Naive thymus-derived CD8-positive, alpha-beta T cell (primary cell): ENCODE measurements at places on chromosomes 7 and 10. TPM values are rescaled to one million over a fixed set of nuclear protein-coding genes. Genes with fewer than 3 reads are reported as not detected.

The CHST15 gene
- not detected for polyA plus RNA-seq

The GCK gene
- 1.2 TPM for polyA plus RNA-seq

The SFXN4 gene
- polyA plus RNA-seq: 31.3 TPM

The NPTX2 gene
- not detected for polyA plus RNA-seq

The LIPK gene
- polyA plus RNA-seq: not detected

DNA sequence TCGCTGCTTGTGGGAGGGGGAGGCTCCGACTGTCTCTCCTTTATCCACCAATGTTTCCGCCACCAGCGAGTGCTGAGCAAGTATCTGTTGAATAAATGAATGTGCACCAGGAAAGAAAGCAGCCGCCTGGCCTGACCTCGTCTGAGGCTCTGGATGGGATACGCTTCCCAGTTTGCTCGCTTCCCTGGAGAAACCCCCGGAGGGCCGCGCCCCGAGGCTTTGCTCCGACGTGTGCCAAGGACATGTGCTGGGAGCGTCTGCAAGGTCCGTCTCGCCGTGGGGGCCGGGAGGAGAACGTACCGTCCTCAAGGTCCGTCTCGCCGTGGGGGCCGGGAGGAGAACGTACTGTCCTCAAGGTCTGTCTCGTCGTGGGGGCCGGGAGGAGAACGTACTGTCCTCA is 536.4 kb downstream of the DNAJB6 start:
- DNase-seq: no peak

DNA sequence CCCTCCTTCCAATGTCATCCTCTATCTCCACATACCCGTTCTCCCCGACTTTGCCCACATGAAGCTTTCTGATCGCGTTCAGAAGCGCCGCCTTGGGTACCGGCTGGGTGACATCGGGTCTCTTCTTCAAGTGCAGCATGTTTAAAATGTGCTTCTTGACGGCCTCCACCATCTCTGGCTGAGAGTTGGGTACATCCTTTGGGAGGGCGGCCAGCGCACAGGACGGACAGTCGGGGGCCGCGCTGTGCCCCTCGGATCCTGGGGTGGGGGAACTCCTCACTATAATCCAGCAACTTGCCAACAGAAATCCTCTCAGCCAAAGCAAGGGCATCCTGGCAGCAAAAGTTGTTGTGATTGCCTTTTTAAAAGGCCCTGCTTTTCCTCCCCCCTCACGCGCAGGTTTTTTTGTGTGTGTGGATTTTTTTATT is 2.8 kb downstream of the INHBA start:
- DNase-seq: no peak

DNA sequence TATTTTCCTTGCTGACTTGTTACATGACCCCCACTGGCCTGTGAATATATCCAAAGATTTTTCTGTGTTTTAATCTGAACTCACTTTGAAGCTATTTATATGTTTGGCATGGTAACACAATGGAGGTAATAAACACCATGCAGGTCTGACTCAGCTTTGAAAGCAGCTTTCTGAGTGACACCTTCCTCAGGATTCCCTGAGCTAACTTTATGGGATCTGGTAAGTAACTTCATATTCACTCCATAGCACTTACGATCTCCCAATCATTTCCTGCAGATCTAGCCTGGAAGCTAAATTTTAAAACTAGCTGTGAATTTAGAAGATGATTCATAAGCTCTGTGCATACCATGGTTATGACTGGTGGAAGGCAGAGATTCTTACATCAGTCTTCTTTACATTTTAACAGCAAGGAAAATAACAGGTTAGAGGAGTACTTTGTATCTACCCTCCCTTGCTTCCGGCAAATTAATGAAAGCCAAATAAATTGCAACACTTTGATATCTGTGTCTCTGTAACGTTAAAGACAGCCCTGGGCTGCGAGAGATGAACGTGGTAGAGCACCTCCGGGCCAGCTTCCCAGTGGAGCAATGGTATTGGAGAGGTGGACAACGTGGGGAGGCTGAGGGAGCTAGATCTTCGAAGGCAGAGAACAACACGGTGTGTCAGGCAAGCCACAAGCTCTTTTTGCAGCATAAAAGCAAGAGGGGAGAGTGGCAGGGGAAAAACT is 170.2 kb upstream of the KLF14 start:
- DNase-seq: no peak

DNA sequence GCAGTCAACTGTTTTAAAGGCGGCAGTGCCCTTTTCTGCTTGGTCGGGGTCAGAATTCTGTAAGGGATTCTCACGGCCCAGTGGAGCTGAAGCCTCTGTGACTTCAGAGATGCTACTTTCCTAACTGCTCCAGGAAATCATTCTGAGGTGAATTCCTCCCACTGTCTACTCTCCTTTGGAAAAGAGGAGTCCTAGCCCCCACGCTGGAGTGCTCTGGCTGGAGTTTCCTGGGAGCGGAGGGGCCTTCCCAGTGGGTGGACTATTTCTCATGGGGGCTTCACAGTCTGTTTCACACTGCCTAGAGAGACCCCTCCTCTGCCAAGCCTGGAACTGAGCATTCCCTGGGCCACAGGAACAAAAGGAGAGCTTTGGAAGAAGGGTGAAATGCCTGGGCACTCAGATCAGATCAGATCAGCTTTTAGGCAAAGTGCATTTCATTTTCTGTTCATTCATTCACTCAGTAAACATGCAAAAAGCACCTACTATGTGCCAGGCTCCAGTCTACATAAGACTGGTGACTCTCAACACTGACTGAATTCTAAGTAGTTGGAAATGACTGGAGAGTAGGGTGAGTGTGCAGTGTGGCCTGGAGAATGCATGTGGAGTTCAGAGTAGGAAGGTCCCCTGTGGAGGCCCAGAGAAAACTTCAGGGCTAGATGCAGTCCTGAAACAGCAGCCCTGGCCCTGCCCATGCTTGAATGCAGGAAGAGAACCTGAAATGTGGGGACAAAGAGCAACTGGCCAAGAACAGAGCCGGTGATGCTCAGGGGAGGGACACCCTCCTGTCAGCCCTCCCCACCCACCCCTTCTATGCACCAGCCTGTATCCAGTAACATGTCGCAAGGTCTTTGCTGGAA is 12.2 kb downstream of the ZNF488 start:
- no peak for DNase-seq

- DNase-seq: no peak
Observed at GRCh38 chr7:144780071-144780608, 55.7 kb downstream of the TPK1 start.

DNA sequence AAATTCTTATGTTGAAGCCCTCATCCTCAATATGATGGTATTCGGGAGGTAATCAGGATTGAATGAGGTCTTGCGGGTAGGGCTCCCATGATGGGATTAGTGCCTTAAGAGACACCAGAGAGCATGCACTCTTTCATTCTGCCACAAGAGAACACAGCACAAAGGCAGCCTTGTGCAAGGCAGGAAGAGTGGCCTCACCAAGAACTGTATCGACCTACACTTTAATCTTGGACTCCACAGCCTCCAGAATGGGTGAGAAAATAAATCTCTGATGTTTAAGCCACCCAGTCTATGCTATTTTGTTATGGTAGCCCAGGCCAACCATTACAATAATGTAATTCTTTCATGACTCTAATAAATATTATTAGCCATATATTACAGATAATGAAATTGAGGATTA is 8.4 kb downstream of the SEM1 start:
- DNase-seq: no peak

- no peak for DNase-seq
Observed at GRCh38 chr7:84617265-84618030, 422.9 kb upstream of the SEMA3A start.

DNA sequence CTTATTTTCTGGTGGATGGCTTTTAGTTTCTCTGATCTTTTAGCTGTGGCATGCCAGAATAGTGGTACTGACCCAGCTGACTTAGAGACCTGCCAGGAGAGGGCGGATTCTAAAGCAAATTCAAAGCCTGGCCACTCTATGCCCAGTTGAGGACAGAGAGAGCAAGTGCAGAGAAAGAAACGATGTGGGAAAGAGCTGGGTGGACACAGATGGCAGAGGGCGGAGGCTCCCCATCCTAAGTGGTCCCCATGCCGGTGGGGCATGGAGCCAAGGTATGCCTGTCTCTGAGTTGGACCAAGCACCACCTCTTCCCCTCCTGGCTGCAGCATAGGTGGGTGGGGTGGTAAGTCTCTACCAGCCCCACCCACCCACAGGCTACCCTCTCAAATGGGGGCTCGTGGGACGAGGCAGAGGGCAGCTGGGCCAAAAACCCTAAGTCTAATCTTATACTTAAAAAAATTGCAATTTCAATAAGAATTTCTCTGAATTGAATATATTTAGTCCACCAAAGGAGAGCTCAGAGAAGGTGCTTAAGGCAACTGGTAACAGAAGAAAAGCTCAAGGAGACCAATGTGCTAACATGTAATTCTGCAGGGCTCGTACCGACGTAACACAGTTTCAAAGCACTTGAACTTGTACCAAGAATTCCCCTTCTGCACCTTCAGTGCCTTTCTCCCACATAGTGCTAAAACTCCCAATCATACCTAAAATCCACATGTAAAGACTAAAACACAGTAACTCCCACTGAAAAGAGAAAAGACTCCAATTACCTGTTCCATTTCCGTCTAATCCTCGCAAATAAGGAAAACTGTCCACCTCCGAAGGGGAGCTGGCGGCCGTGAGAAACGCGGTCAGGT is 85.7 kb upstream of the NMT2 start:
- DNase-seq: no peak

DNA sequence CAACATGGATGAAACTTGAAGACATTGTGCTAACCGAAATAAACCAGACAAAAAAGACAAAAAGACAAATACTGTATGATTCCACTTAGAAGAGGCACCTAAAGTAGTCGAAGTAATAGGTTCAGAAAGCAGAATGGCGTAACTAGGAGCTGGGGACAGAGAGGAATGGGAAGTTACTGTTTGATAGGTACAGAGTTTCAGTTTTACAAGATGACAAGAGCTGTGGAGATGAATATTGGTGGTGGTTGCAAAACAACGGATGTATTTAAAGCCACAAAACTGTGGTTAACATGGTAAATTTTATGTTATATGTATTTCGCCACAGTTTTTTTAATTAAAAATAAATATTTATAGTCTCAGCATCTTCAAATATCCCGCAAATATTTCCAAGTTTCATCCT is 64.1 kb upstream of the DIP2C start:
- no peak for DNase-seq

GRCh38 chr10:106182542-106182941 is 982.0 kb downstream of the SORCS1 start:
- no peak for DNase-seq

- no peak for DNase-seq
Observed at GRCh38 chr7:156566812-156567549, 73.6 kb upstream of the RNF32 start.

GRCh38 chr7:30932562-30932961 is 20.9 kb downstream of the AQP1 start:
- no peak for DNase-seq

DNA sequence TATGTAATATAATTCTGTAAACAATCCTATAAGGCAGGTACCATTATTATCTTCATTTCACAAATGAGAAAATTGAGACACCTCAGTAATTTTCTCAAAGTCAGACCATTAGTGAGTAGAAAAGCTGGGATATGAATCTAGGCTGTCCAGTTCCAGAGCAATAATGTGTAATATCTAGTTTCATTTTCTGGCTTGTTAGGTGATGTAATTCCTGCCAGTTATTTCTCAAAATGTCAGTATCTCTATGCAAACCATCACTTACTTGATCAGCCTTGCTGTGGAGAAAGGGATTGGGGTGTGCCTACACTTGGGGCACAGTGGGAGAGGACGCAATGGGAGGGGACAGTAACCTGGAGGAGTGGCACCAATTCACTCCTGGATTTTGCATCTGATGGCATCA is 157.5 kb downstream of the LYZL1 start:
- DNase-seq: no peak

GRCh38 chr10:100828738-100829096 is 83.3 kb downstream of the PAX2 start:
- no peak for DNase-seq

DNA sequence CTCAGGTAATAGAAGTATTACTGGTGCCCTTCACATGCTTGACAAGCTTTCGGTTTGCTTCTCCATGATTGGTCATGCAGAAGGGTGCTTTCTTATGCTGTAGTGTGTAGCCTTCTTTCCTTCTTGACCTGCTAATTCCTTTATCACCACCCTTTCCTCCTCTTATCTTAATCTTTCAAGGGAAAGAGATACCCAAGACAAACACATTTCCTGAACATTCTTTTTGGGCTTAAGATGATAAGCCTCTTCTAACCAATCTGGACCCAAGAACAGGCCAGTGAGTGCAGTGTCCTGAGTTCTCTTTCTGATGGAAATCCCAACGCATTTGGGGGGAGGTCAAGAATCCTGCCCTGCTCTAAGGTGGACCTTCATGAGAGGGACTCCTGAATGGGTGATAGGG is 33.8 kb downstream of the BMPER start:
- no peak for DNase-seq

- no peak for DNase-seq
Observed at GRCh38 chr10:36224431-36224985, 582.4 kb upstream of the FZD8 start.

DNA sequence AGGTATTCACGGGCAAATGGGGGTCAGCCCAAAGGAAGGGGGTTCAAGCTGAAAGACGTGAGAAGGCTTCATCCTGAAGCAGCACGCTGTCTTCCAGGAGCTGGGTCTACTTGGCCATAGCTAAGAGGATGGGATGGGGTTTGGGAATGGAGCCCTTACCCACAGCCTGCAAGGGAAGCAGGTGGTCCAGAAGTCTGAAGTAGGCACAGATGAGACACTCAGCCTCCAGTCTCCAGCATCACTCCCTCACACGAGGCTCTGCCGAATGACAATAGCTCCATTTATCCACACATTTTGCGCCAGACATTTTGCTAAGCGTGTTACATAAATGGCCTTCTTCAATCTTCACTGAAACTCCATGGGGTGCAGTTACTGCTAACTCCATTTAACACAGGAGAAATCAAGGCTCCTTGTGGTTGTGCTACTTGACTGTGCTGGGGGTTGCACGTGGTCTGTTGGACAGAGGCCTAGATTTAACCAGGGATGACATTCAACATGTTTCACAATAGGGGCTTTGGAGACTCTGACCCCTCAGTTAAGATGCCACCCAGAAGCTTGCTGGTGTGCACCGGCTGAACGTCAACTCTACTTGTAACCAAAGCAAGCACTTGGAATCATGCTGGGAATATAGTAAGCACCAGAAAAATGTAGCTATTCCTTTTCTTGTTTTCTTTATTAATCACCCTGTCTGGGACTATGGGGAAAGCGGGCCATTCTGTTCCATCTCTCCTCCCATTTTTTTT is 85.3 kb downstream of the FAM241B start:
- no peak for DNase-seq

DNA sequence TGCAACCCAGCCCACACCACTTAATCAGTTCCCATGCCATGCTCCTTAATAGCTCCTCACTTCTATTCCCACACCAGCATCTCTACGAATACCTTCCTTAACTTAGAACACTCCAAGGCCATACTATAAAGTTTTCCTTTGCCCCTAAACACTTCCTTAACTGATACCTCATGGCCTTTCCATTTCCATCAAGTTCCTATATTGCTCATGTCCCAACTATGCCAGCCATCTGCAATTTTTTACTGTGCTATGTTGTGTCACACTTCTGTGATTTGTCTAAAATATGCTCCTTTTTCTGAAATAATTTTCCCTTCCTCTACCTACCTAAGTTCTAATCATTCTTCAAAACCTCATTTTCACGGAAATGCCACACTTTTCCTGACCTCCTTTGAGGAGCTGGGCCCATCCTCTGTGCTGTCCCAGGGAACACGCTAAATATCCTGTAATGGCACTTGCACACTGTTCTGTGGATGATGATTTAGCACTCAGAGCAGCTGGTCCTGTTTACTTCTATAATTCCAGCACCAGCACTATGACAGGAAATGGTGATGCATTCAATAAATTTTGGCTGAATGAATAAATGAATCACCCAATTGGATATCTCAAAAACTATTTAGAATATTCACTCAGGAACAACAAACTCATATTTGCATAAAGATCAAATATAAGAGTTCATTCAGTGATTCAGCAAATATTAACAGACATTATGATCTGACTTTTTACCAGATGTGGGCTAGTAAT is 266.5 kb upstream of the HGF start:
- DNase-seq: no peak
